ENCODE measurements at places on chromosomes 12 and 14.

GRCh38 chr12:24937553-24938244 is 11.2 kb downstream of the BCAT1 start:
- no peak for DNase-seq

GRCh38 chr14:22614240-22614799 is 16.2 kb downstream of the ABHD4 start:
- peak; percentile 57 for DNase-seq

GRCh38 chr12:65602610-65603295 is 221.5 kb upstream of the HMGA2 start:
- peak; percentile 97 for DNase-seq

DNA sequence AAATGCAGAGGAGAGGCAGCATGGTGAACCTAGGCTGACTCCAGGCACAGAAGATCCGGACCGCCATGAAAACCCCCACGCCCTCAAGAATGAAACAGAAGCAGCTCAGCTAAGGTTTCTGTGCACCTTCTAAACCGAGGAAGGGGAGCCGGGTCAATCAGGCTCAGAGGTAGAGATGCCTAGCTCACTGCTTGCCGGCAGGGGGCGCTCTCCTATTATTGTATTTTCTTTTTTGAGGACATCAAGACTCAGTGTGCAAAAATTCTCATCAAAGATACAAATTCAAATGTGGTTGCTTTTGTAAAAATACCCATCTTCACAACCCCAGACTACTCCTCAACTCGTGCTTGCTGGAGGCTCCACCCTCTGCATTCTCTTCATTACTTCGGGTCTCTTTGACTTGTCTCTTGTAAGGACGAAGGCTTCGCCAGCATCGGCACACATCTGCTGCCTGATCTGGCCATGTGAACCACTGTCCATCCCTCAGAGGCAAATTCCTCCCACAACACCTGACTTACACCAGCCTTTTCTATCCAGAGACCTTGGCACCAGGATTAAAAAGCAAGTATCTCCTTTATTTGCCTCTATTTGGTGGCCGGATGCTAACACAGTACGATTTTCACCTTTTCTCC is 33.4 kb upstream of the RNASE3 start:
- no peak for DNase-seq

DNA sequence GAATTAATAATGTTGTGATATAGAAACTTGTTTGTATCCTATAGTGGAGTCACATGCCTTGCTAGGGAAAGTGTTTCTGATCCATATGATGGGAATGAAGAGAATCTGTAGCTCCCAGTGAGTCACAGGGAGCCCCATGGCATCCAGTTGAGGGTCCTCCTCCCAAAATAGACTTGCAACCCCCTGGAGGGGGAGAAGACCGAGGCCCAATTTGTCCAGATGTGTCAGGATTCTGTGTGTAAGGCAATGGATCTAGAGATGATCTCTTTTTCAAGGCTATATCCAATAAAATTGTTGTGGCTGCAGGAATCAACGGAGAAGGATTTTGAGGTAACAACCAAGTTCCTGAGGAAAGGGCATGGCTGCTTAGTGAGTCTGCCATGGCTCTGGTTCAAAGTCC is 121.8 kb downstream of the BCL11B start:
- DNase-seq = no peak

GRCh38 chr12:48027183-48028002 is 23.1 kb upstream of the COL2A1 start:
- no peak for DNase-seq

DNA sequence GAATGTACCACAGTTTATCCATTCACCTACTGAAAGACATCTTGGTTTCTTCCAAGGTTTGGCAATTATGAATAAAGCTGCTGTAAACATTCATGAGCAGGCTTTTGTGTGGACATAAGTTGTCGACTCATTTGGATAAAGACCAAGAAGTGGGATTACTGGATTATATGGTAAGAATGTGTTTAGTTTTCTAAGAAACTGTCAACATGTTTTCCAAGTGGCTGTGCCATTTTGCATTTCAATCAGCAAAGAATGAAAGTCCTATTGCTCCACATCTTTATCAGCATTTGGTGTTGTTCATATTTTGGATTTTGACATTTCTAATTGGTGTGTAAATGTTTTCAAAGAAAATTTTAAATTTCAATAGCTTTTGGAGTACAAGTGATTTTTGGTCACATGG is 27.3 kb upstream of the KLRF1 start:
- no peak for DNase-seq

DNA sequence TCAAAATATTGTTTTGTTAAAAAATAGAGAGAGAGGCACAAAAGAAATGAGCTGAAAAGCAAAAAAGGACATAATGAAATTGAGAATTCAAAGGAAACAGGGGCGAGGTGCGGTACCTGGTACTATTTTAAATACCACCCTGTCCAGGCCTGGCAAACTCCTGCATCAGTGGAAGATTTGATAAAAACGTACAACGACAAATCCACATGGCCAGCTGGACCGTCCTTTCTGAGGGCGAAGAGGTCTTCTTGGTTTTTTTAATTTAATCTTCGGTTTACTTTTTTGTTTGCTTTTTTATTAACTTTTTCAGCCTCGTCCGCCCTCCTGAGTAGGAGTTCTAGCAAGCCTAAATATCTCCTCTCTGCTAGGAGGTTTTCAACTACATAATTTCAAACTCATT is 11.9 kb downstream of the BCL11B start:
- no peak for DNase-seq

DNA sequence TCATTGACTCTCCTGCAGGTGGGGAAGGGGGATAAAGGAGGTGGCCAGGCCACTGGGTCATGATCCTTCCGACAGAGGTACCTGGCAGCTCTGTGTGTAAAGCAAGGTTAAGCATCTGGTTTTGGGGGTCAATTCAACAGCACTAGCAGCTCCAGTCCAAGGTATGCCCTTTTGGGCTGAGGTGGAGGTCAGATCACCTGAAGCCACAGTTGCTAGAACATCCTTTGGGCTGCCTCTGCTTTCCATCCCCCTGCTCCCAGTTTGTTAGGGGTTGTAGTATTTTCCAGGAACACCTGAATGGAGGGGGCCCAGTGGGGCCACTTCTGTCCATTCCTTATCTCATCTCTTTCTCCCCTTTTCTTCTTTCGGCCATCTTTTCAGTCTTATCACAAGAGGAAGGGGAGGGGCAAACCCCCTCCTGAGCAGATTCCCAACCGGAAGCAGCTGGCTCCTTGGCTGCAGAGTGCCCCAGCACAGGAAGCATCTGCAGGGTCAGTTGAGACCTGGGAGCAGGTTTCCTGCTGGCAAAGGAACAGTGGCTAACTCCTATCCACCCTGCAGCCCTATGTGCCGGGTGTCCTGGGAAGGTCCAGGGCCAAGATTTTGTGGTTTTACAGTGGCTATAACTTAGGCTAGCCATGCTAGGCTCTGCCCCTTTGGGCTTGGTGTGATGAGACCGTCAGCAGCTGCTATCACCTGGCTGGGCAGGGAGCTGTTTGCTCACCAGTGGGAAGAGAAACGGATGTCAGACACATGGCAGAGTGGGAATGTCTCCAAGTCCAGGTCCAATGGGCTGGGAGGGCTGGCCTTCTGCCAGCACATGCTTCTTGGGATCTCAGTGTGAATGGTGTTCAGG is 40.2 kb downstream of the SH2B3 start:
- no peak for DNase-seq

DNA sequence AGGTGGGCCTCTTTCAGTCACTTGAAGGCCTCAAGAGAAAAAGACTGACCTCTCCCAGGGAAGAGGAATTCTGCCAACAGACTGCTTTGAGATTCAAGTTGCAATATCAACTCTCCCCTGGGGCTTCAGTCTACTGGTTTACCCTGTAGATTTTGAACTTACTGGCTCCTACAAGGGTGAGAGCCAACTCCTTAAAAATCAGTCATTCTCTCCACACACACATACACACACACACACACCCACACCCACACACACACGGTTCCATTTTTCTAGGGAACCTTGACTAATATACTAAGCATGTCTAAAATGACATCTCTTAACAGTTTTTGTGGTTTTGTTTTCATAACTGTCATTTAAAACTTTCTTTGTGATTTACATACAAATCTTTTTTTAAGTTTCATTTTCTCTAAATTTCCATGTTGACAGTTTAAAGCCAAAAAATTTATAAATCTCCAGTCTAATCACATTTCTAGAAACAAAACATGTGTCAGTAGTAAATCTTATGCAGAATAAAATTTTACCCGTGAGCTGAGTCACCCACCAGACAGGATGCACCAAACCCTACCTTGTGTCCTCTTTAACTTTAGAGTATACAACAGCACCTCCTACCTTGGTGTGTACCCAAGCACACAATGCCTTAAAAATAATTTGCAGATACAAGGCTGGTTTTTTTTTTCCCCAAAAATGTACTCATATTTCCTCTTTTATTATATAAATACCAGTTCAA is 394.6 kb downstream of the AEBP2 start:
- DNase-seq = peak; percentile 60

DNA sequence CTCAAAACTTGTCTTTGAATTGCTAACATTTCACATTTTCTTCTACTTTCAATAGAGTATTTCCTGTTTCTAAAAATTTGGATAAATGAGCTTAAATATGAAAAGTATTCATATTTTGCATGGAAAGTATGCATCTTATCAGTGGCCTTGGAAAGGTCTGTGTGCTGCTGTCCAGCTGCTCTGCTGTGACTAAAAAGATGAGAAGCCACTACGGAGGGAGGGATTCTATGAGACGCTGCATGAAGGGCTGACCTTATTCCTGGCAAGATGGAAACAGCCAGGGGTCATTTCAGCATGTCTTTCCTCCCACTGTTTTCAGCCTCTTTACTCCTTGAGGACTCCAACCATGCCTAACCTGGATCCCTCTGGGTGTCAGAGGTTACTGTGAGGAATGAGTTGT is 13.0 kb downstream of the PIWIL1 start:
- DNase-seq = no peak

GRCh38 chr12:112178796-112179195 is 53.4 kb downstream of the TRAFD1 start:
- DNase-seq = no peak

DNA sequence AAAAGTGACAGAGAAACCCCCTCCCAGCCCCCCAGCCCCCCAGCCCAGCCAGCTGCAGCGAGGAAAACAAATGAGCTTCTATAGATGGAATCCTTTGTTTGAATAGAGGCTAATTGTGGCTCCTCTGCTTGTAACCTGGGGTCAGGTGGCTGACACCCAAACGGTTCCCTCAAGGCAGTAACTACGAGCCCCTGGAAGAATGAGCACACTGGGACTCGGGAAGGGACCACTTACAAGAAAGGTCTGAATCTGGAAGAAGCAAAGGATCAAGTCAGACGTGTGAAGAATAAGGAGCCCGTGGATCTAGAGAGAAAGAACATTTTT is 108.7 kb upstream of the FUT8 start:
- DNase-seq = no peak

DNA sequence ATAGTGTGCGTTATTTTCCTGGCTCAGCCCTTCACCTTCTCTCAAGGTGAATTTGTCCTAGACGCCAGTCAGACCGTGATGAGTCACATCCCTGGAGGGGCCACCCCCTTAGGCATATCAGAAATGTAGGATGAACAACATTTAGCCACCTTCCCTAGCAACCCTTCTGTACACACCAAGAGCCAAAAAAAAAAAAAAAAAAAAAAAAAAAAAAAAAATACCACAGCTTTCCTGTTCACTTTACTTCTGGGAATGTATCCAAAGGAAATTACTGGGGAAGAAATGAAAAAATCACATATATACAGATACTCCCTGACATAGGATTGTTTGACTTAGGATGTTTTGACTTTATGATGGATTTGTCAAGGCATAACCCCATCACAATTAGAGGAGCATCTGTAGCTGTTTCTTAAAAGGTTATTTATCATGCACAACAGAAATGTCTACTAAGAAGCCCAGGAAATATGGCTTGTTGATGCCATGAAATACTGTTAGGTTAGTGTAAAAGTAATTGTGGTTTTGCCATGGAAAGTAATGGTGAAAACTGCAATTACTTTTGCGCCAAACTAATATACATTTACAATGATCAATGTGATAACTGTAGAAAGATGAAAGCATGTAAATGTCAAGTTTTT is 68.2 kb upstream of the BDKRB2 start:
- DNase-seq = peak; percentile 69

GRCh38 chr12:130120012-130120805 is 42.1 kb upstream of the FZD10 start:
- DNase-seq = no peak

DNA sequence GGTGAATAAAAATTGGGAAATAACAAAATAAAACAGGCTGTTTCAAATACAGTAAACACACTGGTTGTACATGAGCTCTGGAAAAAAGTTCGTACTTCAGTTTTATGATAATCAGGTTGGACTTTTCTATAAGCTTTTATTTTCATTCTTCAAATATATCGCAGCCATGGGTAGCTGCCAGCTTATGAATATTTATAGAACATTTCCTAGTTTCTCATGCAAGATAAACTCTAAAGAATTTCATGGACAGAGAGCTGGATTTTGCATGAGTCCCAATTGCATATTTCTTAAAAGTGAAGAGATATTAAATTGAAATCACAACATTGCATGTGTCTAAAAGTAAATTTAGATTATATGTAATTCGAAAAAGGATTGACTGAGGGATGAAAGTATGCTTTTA is 827.6 kb downstream of the SLC6A15 start:
- DNase-seq = no peak

DNA sequence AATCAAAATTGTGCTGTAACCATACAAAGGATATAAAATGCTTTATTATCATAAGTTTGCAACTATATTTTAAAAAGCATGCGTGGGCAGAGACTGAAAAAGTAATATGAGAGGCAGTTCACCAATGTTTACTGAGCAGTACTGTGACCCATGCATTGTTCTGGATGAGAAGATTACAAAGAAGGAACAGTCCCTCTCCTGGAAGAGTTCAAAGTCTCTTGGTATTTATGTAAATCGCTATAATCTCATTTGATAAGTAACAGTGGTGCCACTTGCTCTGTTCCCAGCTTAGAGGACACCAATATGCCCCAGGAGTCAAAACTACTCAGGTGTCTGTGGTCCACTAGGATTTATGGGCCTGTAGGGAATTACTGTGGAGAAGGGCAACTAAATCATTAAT is 2.1 kb upstream of the CMAS start:
- no peak for DNase-seq

DNA sequence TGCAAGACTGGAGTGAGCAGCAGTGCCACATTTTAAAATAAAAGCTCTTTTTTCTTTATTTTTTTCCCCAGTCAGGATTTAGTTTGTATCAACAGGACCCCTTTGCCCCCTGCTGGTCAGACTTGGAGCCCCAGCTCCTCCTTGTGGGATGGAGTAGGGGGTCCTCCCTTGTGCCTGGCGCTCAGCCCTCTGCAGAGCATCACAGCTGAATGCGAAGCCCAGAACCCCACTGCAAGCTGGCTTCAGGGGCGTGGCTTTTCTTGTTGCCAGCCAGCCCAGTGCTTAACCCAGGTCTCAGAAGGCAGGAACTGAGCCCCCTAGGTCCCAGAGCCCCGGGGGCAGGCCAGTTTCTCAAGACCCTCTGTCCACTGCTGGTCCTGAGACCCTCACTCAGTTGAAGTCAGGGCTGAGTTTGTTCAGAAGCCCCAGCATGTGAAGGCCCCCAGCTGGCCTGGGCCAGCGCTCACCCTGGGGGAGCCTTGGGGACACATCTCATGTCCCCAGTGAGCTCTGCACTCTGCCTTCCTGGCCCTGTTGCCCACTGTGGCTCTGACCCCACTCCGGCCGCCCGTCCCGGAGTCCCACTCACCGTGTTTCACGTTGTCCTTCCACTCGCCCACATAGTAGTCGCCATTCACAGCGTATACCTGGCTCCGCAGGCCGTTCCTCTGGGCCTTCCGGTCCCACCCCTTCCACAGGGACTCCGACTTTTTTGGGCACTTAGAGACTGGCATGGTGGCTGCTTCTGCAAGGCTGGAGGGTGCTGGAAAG is 519 bp downstream of the MORN3 start:
- no peak for DNase-seq
